T-helper 2 cell treated with Interferon-gamma antibody and Interleukin-4, amounts not matched to agents 100 ng/mL and 5 ng/mL, for 36 hours (primary cell): ENCODE measurements at places on chromosomes 4 and X. TPM values are rescaled to one million over a fixed set of nuclear protein-coding genes. Genes with fewer than 3 reads are reported as not detected.

Gene DRP2
- total RNA-seq: 0.82 TPM in 2 replicates

Gene GAB3
- 8.6 and 9.4 TPM in 2 replicates for total RNA-seq

Gene TMEM156
- total RNA-seq: 20.5 and 22.3 TPM in 2 replicates

Gene APLN
- total RNA-seq: 0.05 and 0.07 TPM in 2 replicates

Gene CXCL6
- not detected in 2 replicates for total RNA-seq

Gene FAM50A
- 65.3 and 74.3 TPM in 2 replicates for total RNA-seq

Gene ASB12
- not detected in 2 replicates for total RNA-seq

Gene CCNI
- total RNA-seq: 213 and 220 TPM in 2 replicates

Gene TMPRSS11D
- not detected in 2 replicates for total RNA-seq

Gene EXOSC9
- total RNA-seq: 53.1 and 54.7 TPM in 2 replicates

Gene MMRN1
- 0.77 and 0.95 TPM in 2 replicates for total RNA-seq

Gene TMPRSS11B
- total RNA-seq: not detected in 2 replicates

Gene PDE5A
- total RNA-seq: 0.52 and 0.59 TPM in 2 replicates

Gene FLNA
- 1,245 and 1,271 TPM in 2 replicates for total RNA-seq

Gene GYPE
- total RNA-seq: 0.32 TPM in 1 of 2 replicates, not detected in the other

Gene LNX1
- not detected in 2 replicates for total RNA-seq

Gene FATE1
- total RNA-seq: not detected in 2 replicates

Gene ABRAXAS1
- 15.4 and 17.5 TPM in 2 replicates for total RNA-seq

Gene GLRA3
- not detected in 2 replicates for total RNA-seq

Gene ARX
- not detected in 2 replicates for total RNA-seq

Gene SULT1B1
- 4.7 and 5.4 TPM in 2 replicates for total RNA-seq

Gene ANXA5
- 200 and 202 TPM in 2 replicates for total RNA-seq

Gene DUX4
- 0.09 TPM in 1 of 2 replicates, not detected in the other for total RNA-seq

Gene TBC1D9
- total RNA-seq: not detected in 2 replicates

Gene ATP8A1
- 21.1 and 22.1 TPM in 2 replicates for total RNA-seq

Gene BTK
- total RNA-seq: not detected in 2 replicates

Gene CPLX1
- total RNA-seq: 0.48 and 0.86 TPM in 2 replicates

Gene NUDT10
- total RNA-seq: 0.11 and 0.39 TPM in 2 replicates

Gene SEC24B
- 25.6 and 26.6 TPM in 2 replicates for total RNA-seq

Gene SPANXC
- not detected in 2 replicates for total RNA-seq

Gene TREX2
- 2.2 and 2.3 TPM in 2 replicates for total RNA-seq

Gene PCDH19
- total RNA-seq: not detected in 2 replicates

Gene HAND2
- not detected in 2 replicates for total RNA-seq

Gene MAOA
- total RNA-seq: 19.6 and 20.8 TPM in 2 replicates

Gene MTNR1A
- not detected in 2 replicates for total RNA-seq
